Naive thymus-derived CD4-positive, alpha-beta T cell (primary cell): ENCODE measurements at places on chromosomes 12 and 14. TPM values are rescaled to one million over a fixed set of nuclear protein-coding genes. Genes with fewer than 3 reads are reported as not detected.

Gene BDKRB2
- not detected for total RNA-seq

Gene SPTB
- 0.05 TPM for total RNA-seq

GRCh38 chr14:100106250-100107112 is 41.3 kb downstream of the EVL start:
- peak; percentile 75 for DNase-seq

- no peak for DNase-seq
Measured at GRCh38 chr14:31880935-31881334, 196.2 kb upstream of the ARHGAP5 start.

DNA sequence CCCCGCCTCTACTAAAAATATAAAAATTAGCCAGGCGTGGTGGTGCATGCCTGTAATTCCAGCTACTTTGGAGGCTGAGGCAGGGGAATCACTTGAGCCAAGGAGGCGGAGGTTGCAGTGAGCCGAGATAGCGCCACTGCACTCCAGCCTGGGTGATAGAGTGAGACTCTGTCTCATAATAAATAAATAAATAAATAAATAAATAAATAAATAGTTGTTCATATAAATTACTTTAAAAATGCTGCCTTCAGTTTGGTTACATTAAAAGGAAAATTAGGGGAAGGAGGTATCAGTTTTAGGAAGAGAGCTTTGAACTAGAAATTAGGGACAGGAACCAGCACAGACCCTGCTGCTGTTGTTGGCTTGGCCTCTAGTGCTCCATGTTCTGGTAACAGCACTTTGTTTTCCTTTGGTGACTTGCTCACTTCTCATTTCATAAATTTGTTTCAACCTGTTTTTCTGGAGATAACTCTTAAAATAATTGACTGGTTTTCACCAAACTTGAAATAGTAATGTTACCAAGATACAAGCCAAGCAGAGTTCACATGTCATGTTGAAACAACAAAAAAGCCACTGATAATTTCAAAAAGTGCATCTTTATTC is 22.9 kb upstream of the PTPRB start:
- no peak for DNase-seq

GRCh38 chr12:50747817-50748216 is 16.1 kb upstream of the ATF1 start:
- no peak for DNase-seq

DNA sequence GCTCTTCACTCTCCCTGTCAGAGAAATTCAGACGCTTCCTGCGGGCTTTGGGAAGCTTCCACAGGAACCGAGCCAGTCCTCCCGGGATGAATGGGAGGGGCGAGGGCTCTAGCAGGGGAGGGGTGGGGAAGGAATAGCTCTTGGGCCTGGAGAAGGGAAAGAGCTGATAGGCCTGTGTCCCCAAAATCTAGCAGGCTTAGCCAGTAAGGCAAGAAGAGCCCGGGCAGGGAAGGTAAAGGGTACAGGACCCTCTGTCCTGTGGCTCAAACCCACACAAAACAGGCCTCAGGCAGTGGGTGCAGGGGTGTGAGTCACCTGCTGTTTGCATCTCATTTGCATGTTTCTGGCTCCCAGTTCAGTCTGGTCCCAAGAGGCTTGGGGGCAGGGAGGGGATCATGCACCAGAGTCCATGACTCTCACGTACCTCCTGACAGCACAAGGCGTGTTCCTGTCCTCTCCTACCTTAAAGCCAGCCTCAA is 8.7 kb upstream of the SMUG1 start:
- DNase-seq: no peak

DNA sequence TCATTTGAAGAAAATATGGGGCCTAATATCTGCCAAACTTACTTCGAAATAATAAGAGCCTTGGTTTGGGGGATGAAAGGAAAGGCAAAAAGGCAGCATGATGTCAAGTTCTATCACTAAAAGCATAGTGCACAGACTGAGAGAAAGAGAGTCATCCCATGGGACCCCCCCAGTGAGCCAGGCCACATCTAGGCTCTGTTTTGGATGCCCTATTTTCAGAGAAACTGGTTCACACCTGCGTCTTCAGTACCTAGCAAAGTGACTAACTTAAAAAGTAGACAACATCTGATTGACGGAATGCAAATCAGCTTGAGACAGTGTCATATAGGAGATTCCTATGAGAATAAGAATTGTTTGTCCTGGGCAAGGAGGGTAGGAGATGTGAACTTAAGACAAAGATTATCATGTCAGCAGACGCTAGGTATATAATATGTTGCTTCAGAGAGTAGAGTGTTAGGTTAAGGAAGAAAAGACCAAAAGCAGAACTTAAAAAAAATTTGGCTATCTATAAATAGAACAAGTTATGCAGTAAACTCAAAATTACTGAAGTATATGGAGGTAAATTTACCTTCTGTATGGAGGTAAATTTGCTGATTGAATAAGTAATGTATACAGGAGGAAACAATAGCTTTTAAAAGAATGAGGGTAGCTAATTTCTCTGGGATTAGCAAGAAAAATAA is 148.2 kb downstream of the SLC41A2 start:
- no peak for DNase-seq

DNA sequence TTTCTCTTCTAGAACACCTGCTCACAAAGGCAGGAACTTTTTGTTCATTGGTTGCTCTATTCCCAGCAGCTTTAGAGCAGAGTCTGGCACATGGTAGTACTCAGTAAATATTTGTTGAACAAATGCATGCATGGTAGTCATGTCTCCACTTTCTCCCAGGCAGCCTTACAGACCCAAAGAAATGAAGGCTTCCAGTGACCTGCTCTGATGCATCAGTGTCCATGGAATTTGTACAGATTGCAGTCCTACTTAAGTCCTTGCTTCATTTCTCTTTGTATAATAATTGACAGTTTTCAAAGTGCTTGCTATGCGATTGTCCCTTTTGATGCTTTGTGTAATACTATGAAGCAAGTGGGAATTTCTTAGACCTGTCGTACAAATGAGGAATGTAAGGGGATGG is 119.6 kb downstream of the DERA start:
- no peak for DNase-seq
